ENCODE measurements at places on chromosomes 1 and 21.

GRCh38 chr1:209529233-209529632 is 54.3 kb upstream of the CAMK1G start:
- no peak for DNase-seq

DNA sequence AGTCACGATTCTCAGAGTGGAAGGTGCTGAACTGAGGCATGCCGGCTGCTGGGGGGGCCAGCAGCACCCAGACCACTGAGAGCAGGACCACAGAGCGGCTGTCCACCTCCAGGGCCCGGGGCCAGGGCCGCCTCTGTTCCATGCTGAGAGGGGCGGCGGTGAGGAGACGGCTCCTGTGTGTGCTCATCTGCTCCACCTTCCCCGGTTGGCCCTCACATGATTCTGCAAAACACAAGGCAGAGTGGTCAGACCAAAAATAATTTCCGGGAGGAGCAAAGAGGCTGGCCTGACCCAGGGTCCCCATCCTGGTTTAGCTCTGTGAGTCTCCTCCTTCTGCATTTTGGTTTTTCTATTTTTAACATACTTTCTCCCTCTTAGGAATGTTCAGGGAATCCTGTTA is 26.4 kb downstream of the PLXNA2 start:
- DNase-seq, result no peak

GRCh38 chr1:86706018-86706635 is 1.8 kb downstream of the SH3GLB1 start:
- no peak for DNase-seq

GRCh38 chr1:41846625-41847405 is 71.9 kb downstream of the HIVEP3 start:
- no peak for DNase-seq

DNA sequence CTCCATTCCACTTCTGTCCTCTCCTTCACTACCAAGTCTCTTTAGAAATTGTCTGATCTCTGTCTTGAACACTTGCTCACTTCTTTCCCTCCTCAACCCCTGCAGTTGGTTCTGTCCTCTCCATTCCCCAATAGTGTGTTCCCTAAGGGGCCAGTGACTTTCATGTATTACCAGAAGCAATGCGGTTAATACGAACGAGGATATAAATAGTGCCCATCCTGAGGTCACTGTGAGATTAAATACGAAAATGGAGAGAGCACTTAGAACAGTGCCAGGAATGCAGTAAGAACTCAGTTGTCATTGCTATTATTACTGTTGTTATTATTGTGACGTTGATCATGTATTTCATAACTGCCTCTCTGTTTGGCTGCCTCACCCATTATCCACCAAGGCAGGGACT is 53.0 kb upstream of the ARTN start:
- no peak for DNase-seq

DNA sequence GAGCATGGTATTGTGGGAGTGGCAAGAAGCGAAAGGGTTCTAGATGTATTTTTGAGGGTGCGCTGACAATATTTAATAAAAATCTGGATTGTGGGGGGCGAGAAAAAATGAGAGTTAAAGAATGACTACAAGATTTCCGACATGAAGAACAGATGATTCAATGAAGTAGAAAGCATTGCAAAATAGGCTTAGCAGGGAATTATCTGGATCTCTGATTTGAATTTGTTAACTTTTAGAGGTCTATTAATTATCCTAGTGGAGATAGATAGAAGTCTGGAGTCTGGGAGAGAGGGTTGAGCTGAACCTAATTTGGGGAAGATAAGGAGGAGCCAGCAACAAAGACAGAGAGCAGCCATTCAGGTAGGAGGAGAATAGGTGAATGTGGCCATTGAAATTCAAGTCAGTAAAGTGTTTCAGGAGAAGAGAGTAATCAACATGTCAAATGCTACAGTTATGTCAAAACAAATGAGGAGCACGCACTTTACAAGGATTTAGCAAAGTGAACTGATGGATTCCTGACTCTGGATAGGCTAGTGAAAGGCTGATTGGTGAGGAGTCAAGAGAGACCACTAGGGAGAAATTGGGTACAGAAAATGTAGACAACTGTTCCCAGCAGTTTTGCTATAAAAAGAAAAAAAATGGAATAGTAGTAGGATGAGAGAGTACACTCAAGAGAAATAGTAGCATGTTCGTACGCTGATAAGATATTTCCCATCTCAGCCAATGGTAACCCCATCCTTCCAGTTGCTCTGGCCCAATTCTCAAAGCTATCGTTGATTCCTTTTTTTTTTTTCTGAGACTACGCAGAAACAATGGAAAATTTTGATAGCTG is 393.2 kb upstream of the CXADR start:
- DNase-seq, result no peak

- no peak for DNase-seq
Observed at GRCh38 chr1:73899311-73899710, 298.7 kb downstream of the LRRIQ3 start.

- no peak for DNase-seq
Observed at GRCh38 chr21:18222346-18222745, 22.3 kb upstream of the CHODL start.

DNA sequence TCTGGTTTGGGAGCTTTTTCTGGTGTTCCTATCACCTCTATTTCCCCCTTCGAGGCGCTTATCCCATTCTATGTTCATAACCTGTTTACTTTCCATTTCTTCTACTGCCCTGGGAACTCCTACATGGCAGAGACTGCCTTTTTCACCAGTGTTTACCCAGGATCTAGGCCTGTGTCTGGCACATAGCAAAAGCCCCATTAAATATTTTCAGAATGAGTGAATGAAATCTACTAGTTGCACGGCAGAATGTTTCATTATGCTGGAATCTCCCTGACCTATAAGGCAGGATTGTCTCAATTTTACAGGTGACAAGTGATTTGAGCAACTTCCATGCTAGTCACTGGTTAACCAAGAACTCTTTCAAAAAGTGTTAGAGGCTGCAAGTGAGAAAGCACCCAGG is 70.1 kb downstream of the PGM1 start:
- no peak for DNase-seq

- no peak for DNase-seq
Observed at GRCh38 chr1:103529746-103530145, 4.2 kb downstream of the RNPC3 start.

- DNase-seq, result no peak
Observed at GRCh38 chr1:28530456-28530855, 22.4 kb upstream of the TRNAU1AP start.

DNA sequence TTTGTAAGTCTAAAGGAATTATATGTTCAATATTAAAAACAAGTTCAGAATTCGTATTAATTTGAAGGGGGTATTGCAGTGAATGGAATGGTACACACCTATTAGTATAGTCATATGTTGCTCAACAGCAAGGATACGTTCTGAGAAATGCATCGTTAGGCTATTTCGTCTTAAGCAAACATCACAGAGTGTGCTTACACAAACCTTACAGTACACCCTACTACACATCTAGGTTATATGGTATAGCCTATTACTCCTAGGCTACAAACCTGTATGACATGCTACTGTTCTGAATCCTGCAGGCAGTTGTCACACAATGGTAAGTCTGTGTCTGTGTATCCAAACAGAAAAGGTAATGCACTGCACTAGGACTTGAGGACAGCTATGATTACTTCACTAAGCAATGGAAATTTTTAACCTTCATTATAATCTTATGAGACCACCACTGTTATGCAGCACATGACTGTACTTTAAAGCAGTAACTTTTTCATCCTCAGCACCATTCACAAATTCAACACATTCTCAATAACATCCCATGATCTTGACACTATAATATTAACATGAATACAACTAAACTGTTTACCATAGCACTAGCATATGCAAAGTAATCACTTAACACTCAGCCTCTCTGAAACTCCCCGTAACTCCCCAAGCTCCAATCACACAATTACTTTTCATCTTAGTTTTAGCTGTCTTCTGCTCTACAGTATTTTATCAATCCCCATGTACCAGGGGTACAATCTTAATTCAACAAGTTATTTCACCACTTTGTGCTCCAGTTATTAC is 14.4 kb upstream of the PSMG1 start:
- no peak for DNase-seq

- DNase-seq, result no peak
Observed at GRCh38 chr1:248844526-248844925, 6.5 kb downstream of the ZNF672 start.

DNA sequence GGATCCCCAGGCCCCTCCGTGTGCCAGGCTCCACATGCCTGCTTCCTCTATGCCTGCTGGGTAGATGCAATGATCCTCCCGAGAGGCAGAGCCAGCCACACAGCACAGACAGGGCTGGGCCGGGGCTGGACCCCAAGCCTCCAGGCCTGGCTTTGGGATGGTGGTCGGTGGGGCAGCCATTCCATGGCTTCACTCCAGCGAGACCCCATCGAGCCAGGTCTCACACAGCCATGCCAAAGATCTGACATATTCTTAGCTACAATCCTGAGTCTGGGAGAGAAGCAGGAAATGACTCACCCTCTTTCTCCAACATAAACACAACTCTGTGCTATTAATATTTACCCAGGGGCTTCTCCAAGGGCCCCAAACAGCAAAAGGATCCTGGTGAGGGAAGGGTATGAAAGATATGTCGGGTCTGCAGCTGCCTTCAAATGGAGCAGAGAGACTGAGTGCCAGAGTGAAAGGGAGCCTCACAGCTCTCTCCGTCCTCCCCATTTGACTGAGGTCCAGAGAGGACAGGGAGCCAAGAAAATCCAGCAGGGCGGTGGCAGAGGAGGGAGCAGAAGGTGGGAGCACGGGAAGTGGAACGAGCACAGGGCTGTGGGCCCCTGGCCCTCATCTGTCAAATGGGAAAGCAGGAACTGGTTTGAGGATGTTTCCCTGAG is 639.5 kb downstream of the MATN1 start:
- DNase-seq, result no peak

DNA sequence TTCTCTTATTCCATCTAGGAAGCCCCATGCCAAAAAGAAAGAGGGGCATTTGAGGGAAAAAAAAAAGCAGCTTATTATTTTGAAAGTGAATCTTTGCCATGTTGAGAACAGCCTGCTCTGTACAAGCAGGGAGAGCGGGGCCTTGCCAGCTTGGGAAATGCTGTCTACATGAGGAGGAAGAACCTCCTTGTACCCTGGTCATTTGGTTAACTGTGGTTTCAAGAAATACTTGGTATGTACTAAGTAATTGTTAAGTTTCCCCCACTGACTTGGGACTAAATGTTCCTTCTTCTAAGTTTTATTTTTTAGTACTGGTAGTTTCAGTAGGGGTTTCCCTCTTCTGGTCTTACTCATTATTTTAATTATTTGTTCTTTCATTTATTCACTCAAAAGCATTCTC is 144.1 kb upstream of the HOOK1 start:
- no peak for DNase-seq

- no peak for DNase-seq
Observed at GRCh38 chr1:3767328-3767925, 5.1 kb upstream of the SMIM1 start.

- DNase-seq, result no peak
Observed at GRCh38 chr1:165871311-165872067, 44.1 kb downstream of the UCK2 start.

- DNase-seq, result no peak
Observed at GRCh38 chr21:36727866-36728265, 29.0 kb downstream of the SIM2 start.

GRCh38 chr1:34479731-34480130 is 275.1 kb upstream of the GJB5 start:
- no peak for DNase-seq

- DNase-seq, result no peak
Observed at GRCh38 chr1:52359676-52360594, 6.1 kb downstream of the CC2D1B start.

DNA sequence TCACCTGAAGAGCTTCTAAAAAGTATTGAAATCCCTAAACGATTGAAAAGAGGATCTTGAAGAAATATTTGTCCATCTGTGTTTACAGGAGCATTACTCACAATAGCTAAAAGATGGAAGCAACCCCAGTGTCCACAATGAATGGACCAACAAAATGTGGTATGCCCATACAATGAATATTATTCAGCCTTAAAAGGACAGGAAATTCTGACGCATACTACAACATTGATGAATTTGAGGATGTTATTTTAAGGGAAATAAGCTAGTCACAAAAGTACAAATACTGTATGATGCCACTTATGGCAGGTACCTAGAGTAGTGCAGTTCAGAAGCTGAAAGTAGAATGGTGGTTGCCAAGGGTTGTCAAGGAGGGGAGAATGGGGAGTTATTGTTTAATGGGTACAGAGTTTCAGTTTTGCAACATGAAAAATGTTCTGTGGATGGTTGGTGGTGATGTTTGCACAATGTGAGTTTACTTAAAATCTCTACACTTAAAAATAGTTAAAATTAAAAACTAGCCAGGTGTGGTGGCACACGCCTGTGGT is 37.1 kb upstream of the GADD45A start:
- DNase-seq, result no peak

- no peak for DNase-seq
Observed at GRCh38 chr1:89871768-89872473, 51.1 kb downstream of the LRRC8D start.

- no peak for DNase-seq
Observed at GRCh38 chr1:55172272-55172671, 42.9 kb downstream of the USP24 start.

DNA sequence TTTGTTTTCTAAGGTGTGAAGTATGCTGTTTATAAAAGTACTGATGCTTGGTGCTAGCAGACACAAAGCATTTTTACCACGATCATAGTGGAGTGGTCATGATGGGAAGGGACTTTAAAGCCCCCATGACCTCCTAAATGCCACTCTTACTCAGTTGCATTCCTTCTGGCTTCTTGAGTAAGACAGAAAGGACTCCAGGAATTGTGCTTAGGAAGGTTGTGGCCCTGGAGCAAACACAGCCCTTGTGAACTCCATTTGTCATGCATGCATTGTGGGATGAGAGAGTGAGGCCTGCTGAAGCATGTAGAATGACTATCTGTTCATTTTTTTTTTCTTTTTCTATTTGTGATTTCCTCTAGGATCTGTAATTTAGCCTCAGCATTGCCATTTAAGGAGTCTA is 34.2 kb downstream of the AK5 start:
- DNase-seq, result no peak

DNA sequence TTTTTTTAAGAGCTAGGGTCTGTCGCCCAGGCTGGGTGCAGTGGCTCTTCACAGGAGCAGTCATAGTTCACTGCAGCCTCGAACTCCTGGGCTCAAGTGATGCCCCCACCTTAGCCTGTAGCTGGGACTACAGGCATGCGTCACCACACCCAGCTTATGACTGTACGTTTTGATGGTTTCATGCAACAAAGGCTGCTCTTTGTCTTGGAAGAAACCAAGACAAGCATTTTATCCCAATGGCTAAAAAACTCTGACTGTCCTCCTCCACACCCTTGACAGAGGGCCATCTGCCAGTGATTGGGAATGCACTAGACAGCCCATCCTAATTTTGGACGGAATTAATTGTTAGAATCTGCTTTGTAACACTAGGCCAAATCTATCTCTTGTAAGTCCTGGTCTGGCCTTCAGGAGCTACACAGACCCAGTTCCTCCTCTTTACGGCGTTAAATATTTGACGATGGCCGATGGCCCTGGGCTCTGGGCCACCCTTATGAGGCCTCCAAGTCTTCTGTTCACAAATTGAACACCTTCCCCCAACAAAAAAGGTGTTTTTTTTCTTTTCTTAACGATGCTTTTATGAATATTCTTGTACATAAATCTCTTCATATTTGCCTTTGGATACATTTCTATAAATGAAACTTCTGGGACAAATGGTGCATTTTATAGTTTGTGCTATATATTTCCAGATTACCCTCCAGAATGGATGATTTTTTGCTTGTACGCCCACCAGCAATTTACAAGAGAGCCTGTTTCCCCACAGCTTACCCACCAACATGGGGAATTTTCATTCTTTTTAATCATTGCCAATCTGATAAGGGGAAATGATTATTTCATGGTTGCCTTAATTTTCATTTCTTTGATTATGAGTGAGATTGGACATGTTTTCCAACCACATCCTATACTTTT is 104.8 kb upstream of the SLC25A33 start:
- no peak for DNase-seq
